NCI-H446 treated with DMSO at 0.1 percent for 48 hours (cell line): ENCODE measurements at places on chromosomes 2 and 18.

DNA sequence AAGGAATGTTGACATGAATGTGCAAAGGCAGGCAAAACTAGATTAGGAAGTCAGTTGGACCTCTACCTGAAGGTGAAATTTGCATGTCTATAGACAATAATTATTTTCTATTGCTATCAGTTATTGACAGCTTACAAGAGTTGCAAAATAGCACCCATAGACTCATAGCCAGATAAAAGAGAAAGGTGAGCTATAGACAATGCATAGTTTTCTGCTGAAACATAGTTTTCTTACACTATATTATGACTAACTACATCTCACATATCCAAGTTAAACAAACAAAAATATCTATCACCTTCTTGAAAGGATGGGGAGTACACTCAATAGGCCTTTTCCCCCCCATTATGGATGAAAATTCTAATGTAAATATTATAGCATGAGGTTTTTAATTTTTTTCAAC, 305.0 kb downstream of the PTH2R start:
- DNase-seq: no peak

DNA sequence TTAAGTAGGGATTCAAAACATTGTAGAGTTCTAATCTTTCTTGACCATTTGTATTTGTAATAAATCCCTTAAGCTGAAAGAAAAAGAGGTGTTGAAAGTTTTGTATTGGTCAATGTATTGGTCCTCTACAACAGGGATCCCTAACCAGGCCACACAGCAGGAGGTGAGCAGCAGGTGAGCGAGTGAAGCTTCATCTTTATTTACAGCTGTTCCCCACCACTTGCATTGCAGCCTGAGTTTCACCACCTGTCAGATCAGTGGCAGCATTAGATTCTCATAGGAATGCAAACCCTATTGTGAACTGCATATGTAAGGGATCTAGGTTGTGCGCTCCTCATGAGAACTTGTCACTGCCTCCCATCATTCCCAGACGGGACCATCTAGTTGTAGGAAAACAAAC, 715.7 kb upstream of the NXPH2 start:
- DNase-seq: no peak

- no peak for DNase-seq
These were observed 170.9 kb downstream of the PRPF40A start for GRCh38 chr2:152546230-152546837.

DNA sequence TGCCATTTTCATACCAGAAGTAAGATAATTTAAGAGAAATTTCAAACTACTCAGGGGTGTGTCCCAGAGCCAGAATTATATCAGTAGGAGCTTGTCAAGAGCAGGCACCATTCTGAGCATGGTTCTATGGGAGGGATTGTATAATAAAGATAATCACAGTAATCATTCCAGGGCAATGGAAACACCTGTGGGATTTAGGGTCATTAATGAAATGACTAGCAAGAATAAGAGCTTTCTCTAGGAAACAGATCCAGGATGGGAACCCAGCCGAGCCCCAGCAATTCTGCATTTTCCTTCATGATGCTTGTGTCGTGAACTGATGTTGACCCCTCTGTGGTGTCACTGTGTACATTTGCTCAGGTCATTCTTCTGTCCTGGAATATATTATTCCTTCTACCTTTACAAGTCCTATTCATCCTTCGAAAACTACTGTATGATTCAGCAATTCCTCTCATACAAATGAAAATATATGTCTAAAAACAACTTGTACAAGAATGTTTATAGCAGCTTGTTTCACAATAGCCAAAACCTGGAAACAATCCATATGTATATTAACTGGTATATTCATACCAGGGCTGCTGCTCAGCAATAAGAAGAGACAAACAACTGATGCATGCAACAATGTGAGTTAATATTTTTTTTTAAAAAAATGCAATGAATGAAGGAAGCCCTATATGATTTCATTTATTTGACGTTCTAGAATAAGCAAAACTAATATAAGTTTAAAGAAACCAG, 687.8 kb upstream of the KLHL29 start:
- DNase-seq: no peak

GRCh38 chr2:103743195-103743594, 981.4 kb downstream of the TMEM182 start:
- DNase-seq: no peak
